WTC11 (cell line): ENCODE measurements at places on chromosomes 7 and 10. TPM values are rescaled to one million over a fixed set of nuclear protein-coding genes. Genes with fewer than 3 reads are reported as not detected.

GRCh38 chr7:129919492-129919891 lies 33.3 kb downstream of the UBE2H start:
- H3K4me3 ChIP-seq, result no peak overlapping the region
- DNase-seq, result no peak
- peaks cover 8% of the 10 kb centered on the region for H3K36me3 ChIP-seq
- peaks cover 36% of the 10 kb centered on the region for H3K4me1 ChIP-seq

DNA sequence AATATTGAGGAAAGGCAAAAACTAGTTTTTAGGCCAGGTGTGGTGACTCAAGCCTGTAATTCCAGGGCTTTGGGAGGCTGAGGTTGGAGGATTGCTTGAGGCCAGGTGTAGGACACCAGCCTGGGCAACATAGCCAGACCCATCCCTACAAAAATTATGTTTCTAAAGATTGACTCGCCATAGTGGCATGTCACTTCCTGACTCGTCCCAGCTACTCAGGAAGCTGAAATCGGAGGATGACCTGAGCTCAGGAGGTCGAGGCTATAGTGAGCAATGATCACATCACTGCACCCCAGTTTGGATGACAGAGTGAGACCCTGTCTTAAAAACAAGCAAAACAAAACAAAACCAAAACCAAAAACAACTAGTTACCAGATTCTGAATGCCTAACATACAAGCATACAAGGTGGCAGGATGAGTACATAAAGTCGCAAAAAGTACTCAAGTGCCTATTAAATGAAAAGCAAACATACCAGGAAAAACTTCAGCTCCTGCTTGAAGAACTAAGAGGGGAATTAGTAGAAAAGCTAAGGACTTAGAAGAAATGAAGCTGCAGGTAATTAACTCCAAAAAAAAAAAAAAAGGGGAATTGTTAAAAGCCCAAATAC lies 14.1 kb downstream of the ZNF398 start:
- H3K4me3 ChIP-seq, result no peak overlapping the region
- H3K27ac ChIP-seq, result peak overlapping the region; percentile 64
- H3K4me1 ChIP-seq, result peaks cover 3% of the 10 kb centered on the region

DNA sequence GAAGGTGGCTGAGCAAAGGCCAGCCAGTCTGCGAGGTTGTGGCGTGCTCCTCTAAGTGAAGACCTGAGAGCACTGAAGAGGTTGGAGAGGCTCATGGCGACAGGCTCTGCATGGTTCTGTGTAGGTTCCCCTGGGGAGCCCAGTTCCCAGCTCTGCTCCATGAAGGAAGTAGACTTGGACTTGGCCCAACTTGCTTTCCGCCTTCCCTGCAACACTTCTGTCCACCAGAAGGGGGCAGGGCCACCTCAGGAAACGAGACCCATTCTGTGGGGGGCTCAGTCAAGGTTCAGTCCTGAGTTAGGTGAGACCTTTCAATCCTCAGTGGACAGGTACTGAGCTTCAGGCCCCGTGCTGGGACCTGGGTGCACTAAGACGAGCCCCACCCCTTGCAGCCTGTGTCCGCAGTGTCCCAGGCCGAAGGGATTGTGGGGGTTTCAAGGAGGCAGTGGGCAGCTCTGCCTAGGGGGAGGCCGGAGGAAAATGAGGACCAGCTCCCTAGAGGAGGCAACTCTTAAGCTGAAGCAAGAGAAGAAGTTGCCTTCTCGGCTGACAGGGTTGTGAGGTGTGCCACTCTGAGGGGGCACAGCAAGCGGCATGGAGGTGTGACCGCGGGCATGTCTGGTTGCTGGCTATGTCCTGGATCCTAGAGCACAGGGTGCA lies 15.0 kb upstream of the PCBD1 start:
- no peaks in the 10 kb centered on the region; the same call in 1 of the 2 replicates for H3K27me3 ChIP-seq
- DNase-seq, result peak; percentile 83
- H3K36me3 ChIP-seq, result no peaks in the 10 kb centered on the region
- no peak overlapping the region for H3K4me3 ChIP-seq

GRCh38 chr7:90777886-90778285 lies 181.8 kb downstream of the CDK14 start:
- H3K27me3 ChIP-seq, result no peaks in the 10 kb centered on the region
- no peak overlapping the region for H3K4me3 ChIP-seq
- no peaks in the 10 kb centered on the region for H3K4me1 ChIP-seq
- peaks cover 19% of the 10 kb centered on the region for H3K36me3 ChIP-seq

Gene HECW1
- total RNA-seq, result 4.9 to 6.1 TPM (median 5.4 TPM) in 3 replicates
